ENCODE measurements at places on chromosomes 2 and 18.

DNA sequence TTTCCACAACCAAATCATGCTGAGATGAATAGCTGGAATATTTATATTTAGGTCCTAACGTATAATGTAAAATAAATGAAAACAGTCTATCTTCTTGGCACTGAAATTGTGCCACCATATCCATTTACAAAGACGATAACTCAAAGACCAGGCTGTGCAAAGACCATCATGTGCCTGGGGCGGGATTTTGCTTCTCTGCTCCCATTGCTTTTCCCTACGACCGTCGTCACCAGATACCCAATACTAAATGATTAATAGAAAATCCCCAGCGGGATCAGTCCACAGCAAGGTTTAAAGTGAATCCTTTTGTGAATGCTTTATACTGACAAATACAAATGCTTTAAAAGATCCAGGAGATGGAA is 194.3 kb upstream of the ARL4C start:
- DNase-seq, result no peak

- DNase-seq, result no peak
Observed at GRCh38 chr2:120876526-120877280, 141.0 kb downstream of the GLI2 start.

GRCh38 chr2:174888146-174888545 is 117.0 kb downstream of the CHN1 start:
- DNase-seq, result no peak

- no peak for DNase-seq
Observed at GRCh38 chr2:39408351-39409136, 28.5 kb downstream of the MAP4K3 start.

- no peak for DNase-seq
Observed at GRCh38 chr2:48452108-48452507, 77.8 kb upstream of the STON1 start.

DNA sequence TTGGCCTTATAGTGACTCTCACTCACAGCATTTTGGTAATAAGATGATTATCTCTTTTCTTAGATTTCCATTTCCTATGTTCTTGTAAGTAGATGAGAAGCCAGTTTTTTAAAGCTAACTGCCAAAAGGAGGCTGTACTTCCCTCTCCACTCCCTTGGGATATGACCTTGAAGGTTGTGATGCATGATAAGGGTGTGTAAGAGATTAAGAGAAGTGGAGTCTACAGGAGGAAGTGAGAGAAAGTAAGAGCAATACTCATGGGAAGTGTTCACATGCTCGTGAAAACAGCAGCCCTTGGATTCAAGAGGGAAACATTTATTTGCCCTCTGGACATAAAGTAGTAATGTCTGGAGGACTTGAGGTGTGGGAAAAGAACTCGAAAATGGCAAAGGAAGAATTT is 171.5 kb downstream of the EVA1A start:
- no peak for DNase-seq

GRCh38 chr2:138282014-138282672 is 219.4 kb upstream of the SPOPL start:
- DNase-seq, result no peak

DNA sequence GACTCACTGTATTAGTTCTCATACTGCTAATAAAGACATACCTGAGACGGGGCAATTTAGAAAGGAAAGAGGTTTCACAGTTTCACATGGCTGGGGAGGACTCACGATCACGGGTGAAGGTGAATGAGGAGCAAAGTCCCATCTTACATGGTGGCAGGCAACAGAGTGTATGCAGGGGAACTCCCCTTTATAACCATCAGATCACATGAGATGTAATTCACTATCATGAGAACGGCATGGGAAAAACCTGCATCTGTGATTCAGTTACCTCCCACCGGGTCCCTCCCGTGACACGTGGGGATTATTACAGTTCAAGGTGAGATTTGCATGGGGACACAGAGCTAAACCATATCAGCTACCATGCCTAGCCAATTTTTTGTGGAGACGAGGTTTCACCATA is 168.2 kb downstream of the NEDD4L start:
- DNase-seq, result no peak

GRCh38 chr2:201130524-201131186 is 14.7 kb downstream of the CFLAR start:
- DNase-seq, result peak; percentile 87

- no peak for DNase-seq
Observed at GRCh38 chr2:207881902-207882301, 112.2 kb upstream of the FZD5 start.

DNA sequence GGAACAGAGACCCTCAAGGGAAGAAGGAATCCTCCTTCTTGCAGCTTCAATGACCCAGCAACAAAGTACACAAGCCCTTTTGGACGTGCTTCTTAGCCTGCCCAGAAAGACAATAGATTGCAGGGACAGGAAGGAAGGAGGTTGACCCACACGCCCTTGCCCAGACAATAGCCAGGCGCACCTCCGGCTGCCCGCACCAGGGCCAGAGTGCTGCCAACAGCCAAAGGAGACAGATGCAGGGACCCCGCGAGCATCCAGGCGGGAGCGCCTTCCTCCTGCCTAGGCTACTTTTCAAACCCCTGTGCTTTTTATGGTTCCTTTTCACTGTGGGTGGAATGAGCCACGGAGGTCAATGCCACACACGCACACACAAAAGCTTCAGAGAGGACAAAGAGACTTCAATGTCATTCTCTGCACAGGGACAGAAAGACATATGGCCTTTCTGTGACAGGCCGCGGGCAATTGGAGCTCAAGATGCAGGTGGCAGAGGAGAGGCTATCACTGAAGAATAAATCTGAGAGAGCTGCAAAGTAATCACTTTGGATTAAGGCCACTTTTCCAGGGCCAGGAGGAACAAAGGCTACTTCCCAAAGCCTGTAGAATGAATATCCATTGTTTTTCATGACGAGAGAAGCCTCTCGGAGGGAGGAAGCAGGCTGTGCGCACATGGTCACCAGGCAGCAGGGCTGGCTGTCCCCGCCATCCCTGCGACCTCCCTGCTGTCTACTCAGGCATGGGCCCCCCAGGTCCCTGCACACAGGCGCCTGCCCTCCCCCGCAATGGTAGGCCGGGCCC is 300.6 kb downstream of the EIPR1 start:
- no peak for DNase-seq

DNA sequence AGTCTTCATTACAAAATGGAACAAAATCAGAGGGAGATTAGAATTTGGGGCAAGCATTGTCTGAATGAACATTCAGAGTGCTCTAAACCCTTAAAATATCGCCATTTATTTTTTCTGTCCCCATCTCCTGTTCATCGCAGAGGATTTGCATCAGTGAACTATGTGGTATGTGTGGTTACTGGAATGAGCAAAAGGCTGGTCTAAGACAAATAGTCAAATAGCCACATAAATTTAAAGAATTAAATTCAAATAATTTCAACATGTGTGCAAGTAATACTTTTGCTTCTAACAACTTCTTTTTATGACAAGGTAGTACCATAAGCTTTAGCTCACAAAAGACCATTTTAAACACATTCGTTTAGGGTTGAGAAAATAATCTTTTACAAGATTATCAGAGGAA is 82.6 kb upstream of the ST8SIA3 start:
- no peak for DNase-seq

DNA sequence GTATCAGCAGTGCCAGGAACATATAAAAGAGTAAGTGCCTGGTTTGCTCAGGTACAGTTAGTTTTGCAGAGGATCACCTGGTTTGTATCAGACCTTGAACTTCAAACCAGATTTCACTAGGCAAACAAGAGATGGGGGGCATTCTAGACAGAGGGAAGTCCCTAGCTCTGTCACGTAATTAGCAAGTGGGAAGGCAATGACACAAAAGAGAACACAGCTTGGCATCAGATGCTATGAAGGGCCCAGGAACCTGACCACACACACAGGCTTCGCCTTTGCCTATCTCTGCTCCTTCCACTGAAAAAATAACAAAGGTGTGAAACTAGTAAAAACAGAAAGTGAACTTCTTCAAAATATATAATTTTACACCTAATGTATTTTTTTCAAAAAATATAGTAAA is 62.6 kb downstream of the CERKL start:
- no peak for DNase-seq

- no peak for DNase-seq
Observed at GRCh38 chr2:3948191-3948590, 244.8 kb downstream of the DCDC2C start.

DNA sequence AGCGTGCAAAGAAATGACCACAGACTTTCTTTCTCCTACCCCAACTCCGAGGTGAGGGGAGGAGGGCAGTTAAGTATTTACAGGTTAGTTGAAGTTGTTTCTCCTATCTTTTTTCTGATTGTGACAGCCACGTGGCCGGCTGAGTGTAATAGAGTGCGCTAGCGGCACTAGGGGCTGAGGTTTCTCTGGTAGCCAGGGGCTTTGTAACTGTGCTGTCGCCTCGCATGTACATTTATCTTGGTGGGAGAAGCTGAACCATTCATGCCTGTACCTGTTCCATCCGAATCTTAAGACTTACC is 214.1 kb upstream of the STON1 start:
- DNase-seq, result peak; percentile 24

DNA sequence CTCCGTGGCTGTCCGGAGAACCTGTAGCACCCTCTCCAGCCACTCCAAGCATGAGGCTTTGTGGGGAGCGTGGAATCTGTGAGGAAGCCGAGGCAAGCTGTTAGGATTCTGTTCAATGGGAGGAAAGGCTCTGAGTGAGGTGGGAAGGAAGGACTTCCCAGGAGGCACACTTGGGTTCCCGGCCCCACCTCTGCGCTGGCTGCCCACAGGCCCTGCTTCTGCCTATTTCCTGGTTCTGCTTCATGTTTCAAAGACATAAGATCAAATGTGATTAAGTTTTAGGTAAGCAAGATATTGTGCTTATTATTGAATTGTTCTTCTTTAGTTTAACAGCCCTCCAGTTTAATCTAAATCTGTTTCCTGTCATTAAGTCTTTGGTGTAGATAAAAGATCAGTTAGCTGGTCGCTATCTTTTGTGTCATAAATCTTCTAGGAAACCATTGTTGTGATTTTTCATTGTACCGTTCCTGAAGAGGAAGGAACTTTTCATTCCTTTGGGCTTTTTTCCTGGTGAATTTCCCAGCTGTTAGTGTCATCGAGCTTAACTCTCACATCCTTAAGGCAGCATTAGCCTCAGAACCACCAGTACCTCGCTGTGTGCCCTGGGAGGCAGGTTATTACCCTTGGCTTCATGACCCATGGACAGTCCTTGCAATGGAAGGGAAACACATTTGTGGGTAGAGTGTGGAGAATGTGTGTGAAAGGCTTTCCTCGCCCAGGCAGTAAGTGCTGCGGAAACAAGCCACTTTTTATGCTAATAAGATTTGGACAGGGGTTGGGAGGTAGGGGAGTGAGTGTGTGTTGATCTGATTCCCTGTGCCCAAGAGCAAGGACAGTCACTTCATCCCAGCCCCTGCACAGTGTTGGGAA is 61.9 kb upstream of the ALPP start:
- no peak for DNase-seq

- DNase-seq, result no peak
Observed at GRCh38 chr18:52577795-52578194, 237.8 kb downstream of the DCC start.

GRCh38 chr2:70779911-70780545 is 10.4 kb downstream of the FIGLA start:
- no peak for DNase-seq

DNA sequence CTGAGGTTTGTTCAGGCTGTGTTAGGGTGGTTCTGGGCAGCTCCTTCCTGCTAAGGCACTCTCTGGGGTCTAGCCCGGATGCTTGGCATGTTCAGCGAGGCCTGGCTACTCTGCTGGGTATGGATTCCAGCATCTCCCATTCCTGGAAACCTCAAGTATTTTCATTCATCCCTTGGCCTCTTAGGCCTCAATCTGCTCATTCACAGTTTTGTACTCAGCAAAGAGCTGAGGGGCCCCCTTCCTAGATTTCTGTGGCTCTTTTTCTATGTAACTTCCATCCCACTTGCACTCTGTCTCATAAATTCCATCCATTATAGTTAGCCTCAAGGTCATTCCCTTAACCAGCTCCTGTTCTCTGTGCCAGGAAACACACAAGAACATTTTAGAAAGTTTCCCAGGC is 798.8 kb upstream of the HS6ST1 start:
- DNase-seq, result no peak

- no peak for DNase-seq
Observed at GRCh38 chr2:109126501-109126860, 2.5 kb upstream of the SH3RF3 start.

DNA sequence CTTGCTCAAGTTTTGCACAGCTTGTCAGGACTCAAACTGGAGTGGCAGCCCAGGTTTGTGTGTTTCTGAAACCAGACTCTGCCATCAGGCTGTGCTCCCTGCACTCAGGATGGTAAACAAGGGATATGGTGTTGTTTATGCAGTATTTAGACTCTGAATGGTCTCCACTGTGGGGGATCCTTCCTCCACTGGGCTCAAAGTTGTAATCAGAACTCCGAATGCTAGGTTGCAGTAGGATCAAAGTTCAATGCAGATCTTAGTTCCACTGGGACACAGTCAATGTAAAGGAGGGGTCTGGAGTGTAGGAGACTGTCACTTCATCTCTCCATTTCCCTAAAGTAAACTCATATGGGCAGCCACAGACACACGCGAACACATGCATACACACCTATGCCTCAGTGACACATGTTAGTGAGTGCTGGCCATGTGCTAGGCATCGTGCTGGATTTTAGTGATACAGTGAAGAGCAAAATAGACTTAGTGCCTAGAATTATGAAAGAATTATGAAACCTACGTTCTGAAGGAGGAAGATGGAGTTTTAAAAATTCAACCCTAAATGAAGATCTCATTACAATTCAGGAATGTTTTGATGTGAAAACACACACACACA is 6.1 kb downstream of the IL18R1 start:
- DNase-seq, result no peak

- no peak for DNase-seq
Observed at GRCh38 chr2:236863729-236864126, 222.0 kb upstream of the COPS8 start.
